ENCODE measurements at places on chromosomes 3 and 15.

DNA sequence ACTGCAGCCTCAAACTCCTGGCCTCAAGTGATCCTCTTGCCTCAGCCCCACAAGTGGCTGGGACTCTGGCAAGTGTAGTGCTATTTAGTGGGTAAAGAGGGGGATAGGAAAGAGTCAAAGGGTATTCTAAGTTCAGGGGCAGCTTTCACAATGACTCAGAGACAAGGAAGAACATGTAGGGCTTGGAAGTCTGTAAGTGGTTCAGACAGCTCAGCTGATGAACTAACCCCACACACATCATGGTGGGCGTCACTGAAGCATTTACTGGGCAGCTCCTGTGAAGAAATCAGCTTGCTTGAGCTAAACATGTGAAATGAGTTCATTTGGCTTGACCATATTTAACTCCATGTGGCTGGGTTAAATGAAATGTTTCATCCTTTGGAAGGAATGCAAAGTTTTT lies 34.6 kb upstream of the THSD4 start:
- DNase-seq: peak; percentile 97

- no peak for DNase-seq
Measured at GRCh38 chr3:39848365-39848764, 39.0 kb downstream of the MYRIP start.

GRCh38 chr3:194767446-194768207 lies 81.9 kb downstream of the FAM43A start:
- no peak for DNase-seq

- peak; percentile 15 for DNase-seq
Measured at GRCh38 chr3:70360979-70361760, 48.7 kb upstream of the MDFIC2 start.

DNA sequence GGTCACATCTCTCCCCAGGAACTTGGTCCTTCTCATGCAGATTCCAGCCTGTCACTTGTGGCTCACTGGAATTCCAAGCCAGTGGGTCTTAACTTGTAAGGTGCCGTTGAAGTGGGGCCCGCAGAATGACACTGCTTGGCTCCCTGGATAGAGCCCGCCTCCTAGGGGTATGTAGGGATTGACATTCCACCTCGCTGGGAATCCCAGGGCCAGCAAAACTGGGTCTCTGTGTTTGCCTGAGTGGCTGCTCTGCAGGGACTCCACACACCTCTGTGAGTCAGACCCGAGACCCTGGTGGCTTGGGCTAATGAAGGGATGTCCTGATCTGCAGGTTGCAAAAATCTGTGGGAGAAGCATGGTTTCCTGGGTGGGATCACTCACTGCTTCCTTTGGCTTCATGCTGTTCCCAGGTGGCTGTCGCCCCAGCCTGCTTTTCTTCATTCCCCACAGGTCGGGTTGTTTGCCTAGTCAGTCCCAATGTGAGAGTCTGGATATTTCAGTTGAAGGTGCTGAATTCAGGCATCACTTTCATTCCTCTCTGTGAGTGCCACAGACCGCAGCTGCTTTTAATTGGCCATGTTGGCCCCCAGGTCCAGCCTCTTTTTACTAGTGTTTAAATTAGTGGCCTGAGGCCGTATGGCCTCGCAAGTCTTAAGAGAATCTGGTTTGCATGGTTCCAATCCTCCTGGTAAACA lies 156.0 kb upstream of the TRIM42 start:
- DNase-seq: no peak

GRCh38 chr3:49151610-49152009 lies 14.5 kb downstream of the CCDC71 start:
- DNase-seq: no peak

DNA sequence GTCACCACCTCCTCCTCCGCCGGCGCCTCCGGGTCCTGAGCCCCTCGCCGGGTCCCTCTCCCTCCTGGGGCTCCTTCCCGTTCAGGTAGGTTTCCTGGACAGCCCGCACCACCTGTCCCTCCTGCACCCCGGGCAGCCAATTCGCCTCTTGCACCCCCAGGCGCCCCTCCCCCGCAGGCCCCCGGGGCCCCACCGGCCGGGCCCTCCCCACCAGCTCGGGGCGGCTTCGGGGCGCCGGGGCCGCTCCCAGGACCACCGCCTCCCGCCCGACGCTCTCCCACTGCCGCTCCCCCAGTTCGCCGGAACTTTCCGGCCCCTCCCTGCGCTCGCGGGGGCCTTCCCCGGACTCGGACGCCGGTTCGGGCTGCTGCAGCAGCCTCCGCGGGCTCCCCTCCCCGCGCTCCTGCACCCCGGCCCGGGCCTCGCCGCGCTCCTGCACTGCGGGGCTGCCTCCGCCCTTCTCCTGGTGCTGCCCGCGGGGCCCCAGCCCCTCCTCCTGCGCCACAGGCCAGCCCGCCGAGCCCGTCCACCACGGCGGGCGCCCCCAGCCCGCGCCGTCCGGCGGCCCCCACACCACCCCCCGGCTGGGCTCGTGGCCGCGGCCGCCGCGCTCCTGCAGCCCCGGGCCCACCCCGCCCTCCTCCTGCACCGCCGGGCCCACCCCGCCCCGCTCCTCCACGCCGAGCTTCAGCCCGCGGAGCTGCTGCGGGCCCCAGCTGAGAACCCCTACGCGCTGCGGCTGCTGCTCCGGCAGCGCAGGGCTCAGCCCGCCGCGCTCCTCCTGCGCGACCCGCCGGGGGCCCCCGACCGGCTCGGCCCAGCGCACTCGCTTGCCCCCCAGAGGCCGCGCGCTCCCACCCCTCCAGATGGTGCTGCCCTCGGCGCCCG lies 587 bp upstream of the TNK2 start:
- DNase-seq: no peak

GRCh38 chr3:109268181-109268580 lies 48.1 kb downstream of the DPPA2 start:
- peak; percentile 31 for DNase-seq

DNA sequence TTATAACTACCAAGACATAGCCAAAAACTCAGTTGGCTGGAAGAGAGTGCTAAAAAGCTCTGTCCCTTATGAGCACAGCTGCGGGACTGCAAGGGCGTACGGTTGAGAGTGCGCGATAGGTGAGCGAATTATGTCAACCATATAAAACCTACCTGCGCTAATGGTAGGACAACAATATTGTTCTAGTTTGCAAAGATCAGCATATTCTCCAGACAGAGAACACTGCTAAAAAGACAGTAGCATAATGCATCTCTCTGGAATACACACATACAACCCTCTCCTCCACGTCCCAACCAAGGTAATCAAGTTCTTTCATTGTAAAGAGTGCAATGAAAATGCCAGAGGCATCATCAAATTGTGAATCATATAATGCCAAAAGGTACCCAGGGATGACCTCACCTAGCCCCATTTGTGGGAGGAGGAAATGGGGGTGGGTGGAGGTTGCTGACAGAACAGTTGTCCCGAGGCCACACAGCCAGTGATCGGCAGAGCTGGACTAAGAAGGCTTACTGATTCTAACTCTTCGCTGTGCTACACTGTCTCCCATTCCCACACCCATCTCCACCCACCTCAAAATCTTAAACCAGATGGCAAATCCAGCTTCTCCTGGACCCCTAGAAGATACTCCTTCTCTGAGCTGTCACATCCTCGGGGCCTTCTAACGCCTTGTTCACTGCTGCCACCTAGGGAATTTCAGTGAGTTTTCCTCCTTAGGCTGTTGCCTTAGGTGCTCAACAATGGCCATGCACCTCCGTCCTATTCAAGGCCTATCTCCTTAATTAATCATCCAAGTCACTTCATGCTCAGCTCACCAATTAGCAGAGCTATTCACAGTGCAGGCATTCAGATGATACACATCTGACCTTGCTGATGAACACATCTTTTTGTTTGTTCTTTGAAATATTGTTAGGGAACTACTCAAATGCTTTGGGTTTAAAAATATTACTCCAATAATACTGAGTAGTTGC lies 60.7 kb downstream of the RPL22L1 start:
- DNase-seq: peak; percentile 66

DNA sequence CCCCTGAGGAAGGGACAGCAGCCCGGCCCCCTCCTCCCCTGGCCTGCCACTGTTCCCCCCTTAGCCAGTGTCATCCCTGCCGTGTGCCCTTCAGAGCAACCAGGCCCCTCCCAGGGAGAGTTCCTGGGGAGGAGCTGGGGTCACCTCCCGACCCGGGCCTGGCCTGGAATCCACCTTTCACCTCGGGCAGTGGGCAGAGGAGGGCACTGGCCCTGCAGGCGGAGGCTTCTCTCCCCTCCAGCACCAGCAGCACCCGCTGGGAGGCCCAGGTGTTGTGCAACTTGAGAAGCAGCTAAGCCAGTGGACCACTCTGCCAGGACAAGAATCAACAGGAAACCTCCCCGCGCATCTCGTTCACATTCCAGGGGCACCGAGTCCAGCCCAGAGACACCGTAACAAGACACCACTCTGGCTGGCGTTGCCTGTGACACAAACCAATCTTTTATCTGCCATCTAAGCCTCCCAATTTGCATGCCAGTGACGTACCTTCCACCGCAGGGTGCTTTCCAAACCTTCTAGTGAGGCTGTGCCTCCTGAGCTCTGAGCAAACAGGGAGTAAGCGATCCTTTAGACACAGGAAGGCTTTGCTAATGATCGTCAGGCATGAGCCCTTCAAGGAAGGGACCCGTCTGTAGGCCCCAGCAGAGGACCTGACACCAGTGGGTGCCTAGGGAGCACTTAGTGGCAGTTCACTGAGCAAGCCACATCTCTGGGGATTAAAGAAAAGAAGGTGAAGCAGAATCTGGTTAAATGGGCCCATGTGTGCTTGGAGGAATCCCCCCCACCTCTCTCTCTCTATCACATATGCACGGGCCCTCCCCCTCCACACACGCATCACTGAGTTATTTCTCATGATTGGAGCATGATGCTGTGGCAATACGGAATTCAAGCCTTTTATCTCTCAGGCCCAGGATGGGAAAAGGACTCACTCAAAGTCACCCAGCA lies 98.9 kb upstream of the TLE3 start:
- peak; percentile 99 for DNase-seq

DNA sequence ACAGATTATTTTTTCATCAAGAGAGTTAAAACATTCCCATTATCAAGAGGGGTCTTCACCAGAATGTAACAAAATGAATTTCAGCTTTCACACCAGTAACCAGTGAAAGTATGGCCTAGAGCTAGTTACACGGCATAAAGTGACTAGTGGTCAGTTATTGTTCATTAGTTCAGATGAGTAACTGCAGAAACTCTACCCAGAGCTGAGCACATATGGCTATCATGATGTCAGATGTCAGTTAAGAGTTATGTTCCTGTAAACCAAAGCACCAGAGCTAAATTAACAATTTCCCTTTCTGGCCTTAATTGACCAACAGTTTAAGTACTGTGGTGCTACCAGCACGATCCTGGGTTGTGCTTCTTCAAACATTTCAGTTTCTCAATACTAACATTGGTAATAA lies 6.6 kb upstream of the MRPS25 start:
- no peak for DNase-seq

DNA sequence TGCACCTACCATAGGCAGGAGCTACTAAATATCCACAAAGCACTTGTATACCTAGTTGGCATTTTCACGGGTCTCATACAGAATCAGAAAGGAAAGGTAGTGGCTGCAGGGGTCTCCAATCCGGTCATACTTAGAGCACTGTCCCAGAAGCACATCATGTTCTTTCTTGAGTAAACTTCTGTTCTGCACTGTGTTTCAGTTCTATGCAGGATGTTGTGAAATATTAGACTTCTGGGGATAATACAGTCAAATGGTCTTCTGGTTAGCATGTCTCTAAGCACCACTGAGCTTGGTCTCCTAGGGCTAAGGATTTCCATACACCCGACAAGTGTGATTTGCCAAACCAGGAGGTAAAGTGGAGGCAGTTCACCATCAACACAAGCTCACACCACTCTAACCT lies 27.9 kb downstream of the MINDY4B start:
- DNase-seq: no peak

DNA sequence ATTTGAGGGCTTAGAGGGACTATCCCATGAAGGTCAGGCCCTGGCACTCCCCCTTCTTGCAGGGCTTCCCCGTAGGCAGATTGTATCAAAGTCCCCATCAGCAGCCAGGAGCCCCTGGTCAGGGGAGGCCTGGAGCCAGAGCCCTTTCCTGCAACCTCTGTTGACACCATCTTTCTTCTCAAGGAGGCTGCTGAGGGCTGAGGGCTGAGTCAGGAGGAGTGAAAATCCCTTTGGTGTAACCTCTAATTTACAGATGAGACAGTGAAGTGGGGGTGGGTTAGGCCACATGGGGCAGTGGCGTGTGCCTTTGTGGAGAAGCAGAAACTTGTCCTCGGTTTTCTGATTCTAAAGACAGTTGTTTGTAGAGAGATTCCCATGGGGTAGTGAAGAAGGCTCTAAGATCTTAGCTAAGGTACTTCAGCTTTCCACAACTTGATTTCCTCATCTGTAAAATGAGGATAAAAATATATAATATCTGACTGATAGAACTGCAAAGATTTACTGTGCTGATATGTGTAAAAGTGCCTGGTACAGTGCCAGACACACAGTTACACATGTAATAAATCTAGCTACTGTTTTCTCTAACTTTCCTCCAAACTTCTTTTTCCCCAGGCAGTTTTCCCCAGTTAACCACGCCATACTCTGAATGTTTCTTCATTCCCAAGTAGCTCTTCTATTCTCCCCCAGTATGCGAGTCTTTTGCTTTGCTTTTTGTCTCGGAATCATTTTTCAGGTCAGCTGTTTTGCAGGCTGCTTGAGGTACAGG lies 249.4 kb upstream of the TPM1 start:
- no peak for DNase-seq

- DNase-seq: peak; percentile 3
Measured at GRCh38 chr3:80688814-80689213, 921.0 kb upstream of the ROBO1 start.

- DNase-seq: no peak
Measured at GRCh38 chr3:26100176-26100575, 310.3 kb downstream of the OXSM start.

- no peak for DNase-seq
Measured at GRCh38 chr3:57110214-57110613, 49.8 kb downstream of the SPATA12 start.

- DNase-seq: peak; percentile 90
Measured at GRCh38 chr3:133937756-133938601, 42.3 kb upstream of the RAB6B start.

DNA sequence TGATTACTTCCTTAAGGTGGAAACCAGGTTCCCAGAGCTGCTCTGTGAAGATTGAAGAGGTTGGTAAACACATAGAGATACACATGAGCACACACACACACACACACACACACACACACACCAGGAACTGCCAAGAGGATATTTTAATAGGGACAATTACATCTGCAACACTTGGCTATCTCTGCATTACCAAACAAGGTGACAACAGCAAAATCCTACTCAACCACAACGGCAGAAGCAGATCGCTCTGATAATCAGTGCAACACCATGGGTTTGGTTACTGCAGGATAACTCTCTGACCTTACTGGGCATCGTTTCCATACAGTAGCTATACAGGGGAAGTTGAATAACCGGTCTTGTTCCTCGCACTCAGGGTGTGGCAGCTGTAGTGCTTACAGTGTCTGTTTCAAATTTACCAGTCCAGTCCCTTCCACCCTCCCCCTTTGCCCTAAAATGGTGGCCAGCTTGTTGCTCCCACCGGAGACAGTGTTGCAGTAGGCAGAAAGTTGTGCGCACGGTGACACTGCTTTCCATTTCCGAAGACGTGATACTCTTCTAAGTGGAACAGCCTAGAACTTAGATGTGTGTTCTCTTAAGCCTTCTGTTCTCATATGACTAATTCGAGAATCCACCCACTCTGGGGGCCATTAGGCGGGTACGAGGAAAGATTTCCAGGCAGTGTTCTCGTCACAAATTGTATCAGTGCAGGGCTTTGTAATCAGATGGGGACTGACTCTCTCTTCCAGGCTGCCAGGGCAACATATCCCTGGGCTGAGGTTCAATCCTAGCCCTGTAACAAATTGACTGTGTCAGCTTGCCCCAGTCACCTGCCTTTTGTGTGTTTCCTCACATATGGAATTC lies 176.2 kb downstream of the P3H2 start:
- DNase-seq: no peak
